ENCODE measurements at places on chromosomes 2 and 18.

- no peak for DNase-seq
Measured at GRCh38 chr18:78794071-78794430, 185.6 kb upstream of the SALL3 start.

GRCh38 chr2:107111623-107112022 lies 225.7 kb upstream of the ST6GAL2 start:
- DNase-seq = no peak

DNA sequence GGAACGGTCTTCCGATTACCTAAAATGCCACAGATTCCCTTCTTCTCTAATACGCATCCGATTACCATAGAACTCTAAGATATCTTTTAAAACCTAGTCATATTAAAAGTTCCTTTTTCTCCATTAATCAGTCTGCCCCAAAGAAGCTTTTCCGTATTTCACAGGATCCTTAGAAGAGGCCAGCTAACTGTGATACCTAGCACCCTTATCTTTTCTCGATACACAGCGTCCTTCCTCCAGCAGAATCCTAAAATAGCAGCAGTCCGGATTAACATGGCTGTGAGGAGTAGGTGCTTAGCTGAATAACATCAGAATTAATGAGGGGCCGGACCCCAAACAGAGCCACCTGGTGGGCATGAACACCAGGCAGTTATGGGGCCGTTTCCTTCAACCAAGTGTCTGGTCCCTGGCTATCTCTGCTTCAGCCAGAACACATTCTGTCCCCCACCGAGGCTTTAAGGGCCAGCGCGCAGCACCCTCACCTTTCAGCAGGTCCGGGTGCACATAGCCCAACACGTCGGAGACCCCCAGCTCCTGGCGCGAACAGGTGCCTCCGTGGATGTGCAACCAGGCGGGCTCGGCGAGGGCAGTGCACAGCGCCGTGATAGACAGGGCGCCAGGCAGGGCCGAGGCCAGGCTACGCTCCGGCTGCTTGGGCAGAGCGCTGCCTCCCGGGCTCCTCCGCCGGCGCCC lies 995 bp downstream of the TMEM127 start:
- no peak for DNase-seq

GRCh38 chr18:53796040-53796729 lies 428.3 kb downstream of the MBD2 start:
- DNase-seq = no peak

GRCh38 chr18:824179-824578 lies 12.1 kb upstream of the YES1 start:
- DNase-seq = no peak

GRCh38 chr2:29238497-29238896 lies 123.3 kb downstream of the CLIP4 start:
- DNase-seq = no peak

DNA sequence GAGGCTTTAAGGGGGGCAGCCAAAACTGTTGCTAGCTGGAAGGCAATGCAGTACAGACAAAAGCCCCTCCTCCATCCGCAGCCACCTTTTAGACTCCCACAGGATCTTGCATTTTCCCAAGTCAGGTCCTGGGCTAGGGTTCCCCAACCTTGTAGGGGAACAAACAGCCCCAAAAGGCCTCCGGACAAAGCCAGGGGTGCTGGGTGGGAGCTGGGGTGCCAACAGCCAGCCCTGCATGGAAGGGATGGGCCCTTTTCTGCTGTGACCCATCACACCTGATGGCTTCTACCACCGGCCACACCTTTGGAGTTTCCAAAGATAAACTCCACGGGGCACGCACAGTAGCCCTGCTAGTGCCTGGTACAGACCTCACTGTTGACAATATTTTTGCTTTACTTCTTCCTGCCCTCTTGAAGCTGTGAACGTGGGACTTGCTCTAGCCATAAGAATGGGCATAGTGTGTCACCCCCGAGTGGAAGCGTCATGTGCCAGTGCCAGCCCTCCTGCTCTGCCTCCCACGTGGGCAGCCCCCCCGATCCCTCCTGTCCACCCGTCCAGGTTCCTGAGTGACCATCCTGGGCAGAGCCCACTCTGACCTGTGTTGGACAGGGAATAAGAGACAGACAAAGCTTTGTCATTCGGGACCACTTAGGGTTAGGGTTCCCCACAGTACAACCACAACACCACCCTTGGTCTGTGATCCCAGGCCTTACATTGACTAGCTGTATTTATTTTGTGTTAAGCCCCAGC lies 18.8 kb downstream of the TUBB6 start:
- no peak for DNase-seq

GRCh38 chr2:221166292-221166691 lies 405.8 kb downstream of the EPHA4 start:
- no peak for DNase-seq

DNA sequence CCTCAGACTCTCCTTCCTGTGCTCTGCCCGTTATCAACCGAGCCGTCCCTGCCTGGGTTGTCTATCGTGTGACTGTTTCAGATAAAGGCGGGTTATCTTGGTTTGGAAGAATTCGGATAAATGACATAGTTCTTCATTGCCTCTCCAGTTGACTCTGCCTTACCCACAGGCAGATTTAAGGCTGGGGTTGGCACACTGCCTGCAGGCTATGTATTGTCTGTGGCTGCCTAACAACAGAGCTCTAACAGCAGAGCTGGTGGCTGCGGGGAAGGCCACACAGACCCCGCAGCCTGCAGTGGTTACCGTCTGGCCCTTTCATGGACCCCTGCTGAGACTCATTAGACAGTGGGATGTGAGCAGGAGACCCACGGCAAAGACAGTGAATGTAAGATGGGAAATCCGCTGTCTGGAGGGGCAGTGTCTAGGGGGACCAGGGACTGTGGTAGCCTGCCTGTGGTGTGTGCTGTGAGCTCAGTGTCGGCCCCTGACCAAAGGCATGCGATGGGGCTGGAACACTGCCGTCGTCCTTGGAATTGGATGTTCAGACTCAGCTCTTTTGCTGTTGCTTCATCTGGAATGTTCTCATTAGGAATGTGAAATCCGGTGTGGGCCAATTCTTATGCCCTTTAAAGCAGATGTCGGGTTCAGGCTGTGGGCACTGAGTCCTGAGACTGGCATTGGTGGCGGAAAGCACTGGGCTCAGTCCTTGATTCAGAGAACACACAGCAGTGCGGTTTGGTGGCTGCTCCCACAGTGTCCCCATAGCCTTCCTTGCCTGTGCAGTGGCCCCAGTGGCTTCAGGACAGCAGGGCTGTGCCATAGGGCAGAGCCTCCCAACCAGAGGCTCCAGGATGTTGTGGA lies 44.5 kb downstream of the SH3RF3 start:
- no peak for DNase-seq

- no peak for DNase-seq
Measured at GRCh38 chr18:62498616-62499262, 24.1 kb upstream of the ZCCHC2 start.

DNA sequence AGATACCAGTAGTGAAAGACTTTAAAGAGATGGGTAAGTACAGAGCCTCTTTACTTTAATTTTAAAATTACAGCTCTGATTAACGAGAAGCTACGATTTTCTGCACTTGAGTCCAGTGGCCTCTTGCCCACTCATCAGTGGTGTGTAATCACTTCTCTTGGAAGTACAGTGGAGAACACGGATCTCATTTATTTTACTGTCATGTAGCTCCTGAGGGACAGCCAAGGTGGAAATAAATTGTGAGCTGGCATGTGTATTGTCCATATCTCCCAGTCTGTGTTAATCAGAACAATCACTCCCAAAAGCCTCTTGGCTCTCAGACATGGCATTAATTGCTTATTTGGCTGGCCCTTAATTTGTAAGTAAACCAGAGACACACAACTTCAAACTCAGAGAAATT lies 69.4 kb downstream of the LOXHD1 start:
- DNase-seq = no peak

- no peak for DNase-seq
Measured at GRCh38 chr18:6352275-6352674, 62.4 kb downstream of the L3MBTL4 start.

DNA sequence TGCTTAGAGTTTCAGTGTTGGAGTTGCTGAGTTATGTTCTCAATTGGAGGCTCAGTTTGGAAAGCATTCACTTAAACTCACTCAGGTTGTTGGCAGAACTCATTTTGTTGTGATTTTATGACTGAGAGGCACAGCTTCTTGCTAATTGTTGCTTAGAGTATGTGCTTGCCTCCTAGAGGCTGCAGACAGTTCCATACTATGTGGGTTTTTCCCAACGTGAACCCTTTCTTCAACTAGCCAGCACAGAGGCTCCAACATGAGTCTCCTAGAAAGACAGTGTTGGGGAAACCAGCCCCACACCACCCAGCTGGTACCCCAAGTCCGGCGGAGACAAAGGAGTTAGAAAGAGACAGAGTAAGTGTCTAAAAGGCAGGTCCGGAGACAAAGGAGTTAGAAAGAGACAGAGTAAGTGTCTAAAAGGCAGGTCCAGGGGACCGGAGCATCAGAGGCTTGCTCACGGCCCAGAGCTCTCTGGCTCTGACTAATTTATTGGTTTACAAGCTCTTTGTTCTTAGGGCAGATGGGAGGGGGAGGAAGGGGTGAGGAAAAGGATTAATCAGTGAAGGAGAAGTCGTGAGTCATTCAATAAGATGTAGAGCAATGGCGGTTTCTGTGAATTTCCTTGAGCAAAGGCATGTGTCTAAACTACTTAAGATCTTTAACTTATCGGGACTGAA lies 999.7 kb upstream of the LRRTM1 start:
- no peak for DNase-seq

- DNase-seq = no peak
Measured at GRCh38 chr2:197170208-197170607, 140.4 kb downstream of the ANKRD44 start.

GRCh38 chr2:2942906-2943305 lies 434.7 kb downstream of the EIPR1 start:
- no peak for DNase-seq

GRCh38 chr2:88738271-88738670 lies 46.8 kb downstream of the RPIA start:
- DNase-seq = no peak

- no peak for DNase-seq
Measured at GRCh38 chr18:25726298-25726697, 364.1 kb downstream of the SS18 start.

DNA sequence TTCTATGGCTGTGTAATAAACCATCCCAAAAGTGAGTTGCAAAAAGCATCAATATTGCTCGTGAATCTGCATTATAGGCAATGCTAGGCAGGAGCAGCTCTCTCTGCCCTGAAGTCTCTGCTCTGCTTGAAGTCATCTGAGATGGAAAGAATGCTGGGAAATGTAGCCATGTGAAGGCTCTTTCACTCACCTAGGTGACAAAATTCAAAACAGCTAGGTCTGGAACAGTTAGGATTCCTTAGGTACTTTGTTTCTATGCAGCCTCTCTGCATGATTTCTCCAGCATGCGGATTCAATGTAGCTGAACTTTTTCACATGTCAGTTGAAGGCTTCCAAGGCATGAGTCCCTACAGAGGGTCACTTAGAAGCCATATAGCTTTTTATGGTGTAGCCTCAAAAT lies 1383.7 kb downstream of the LRP1B start:
- no peak for DNase-seq

DNA sequence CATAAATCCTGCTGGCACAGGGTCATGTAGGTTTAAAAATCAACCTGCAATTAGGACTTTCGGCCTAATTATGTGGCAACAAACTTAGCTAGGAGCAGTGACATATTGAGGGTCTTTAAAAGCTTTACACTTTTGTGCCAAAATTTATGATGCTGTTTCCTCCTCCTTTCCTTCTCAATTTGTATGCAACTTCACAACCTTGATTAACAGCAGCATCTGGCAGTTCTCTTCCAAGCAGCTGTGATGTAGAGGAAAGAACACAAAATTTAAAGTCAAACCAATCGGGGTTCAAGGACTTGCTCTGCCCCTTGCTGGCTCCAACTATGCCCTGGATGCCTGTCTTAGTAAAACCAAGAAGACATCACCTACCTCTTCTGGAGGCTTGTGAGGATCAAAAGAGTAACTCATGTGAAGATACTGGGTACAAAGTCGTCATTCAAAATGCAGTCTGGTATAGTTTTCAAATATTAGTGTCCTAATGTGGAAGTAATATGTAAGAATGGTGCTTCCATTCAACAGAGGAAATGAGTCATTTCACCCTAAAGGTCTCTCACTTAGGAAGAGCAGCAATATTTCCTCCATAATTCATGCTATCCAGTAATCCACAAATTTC lies 94.7 kb downstream of the ANKRD44 start:
- DNase-seq = no peak

DNA sequence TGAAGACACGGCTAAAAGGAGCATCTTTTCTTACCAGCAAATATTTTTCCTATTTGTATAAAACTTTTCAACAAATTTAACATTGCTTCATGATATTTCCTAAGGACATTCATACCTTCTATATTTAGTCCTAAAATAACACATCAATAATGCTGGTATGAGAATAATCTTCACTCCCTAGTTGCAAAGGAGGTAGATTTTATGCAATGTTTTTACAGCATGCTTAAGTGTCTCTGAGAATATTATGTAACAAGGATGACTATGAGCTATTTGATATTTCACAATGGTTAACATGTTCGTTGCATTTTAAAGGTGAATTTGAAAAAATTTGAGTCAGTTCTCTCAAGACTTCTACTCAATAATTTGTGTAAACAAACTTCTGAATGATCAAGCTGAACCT lies 506.7 kb downstream of the NUP35 start:
- no peak for DNase-seq

GRCh38 chr2:15630121-15630977 lies 38.7 kb downstream of the DDX1 start:
- no peak for DNase-seq

GRCh38 chr2:132859590-132859989 lies 189.6 kb upstream of the LYPD1 start:
- no peak for DNase-seq

- DNase-seq = no peak
Measured at GRCh38 chr2:21836261-21836660, 712.5 kb downstream of the TDRD15 start.

DNA sequence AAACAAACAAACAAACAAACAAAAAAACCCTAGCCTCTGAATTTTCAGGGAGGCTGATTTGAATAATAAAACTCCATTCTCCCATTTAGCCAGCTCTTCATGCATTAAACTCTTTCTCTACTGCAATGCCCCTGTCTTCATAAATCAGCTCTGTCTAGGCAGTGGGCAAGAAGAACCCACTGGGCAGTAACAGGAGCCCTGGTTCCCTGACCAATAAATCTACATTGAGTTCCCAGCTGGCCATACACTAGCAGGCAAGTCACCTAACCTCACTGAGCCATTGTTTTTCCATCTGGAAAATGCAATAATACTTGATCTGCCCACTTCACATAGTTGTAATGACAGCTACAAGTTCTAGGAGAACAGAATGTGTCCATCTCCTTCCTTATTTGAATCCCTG lies 57.6 kb upstream of the YPEL5 start:
- DNase-seq = no peak

GRCh38 chr2:173407646-173408045 lies 53.0 kb downstream of the CDCA7 start:
- DNase-seq = no peak

DNA sequence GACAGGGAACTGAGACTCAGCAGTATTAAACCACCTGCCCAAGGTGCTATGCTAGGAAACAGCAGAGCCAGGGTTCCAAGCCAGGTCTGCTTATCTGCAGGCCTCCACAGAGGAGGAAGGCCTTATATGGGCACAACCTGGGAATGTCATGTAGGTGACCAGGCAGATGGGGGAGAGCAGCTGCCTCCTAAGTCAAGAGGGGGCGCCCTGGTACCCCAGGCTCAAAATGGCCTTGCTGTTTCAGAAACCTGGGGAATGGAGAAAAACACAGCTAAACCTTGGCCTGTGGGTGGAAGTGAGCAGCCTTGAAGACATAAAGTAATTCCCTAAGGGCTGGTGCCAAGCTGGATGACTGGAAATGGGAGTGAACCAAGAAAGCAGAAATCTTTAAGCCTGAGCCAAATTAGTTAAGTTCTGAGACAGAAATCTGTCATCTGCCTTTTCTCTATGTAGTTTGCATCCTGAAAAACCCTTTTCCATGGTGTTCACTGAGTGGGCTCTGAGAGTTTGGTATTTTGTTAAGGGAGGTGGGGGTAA lies 79.1 kb downstream of the MAPK4 start:
- DNase-seq = no peak
